ENCODE measurements at places on chromosomes 6 and 20. TPM values are rescaled to one million over a fixed set of nuclear protein-coding genes. Genes with fewer than 3 reads are reported as not detected.

Gene PACRG
- 0.20 TPM for total RNA-seq

Gene NR2E1
- not detected for total RNA-seq

Gene MYT1
- total RNA-seq: not detected

Gene KHDC3L
- total RNA-seq: not detected

Gene SLC9A8
- 30.2 TPM for total RNA-seq

Gene HLA-F
- 600 TPM for total RNA-seq

Gene LAMA2
- total RNA-seq: 0.32 TPM

Gene TCF21
- 0.12 TPM for total RNA-seq

Gene DDO
- total RNA-seq: not detected

Gene PTPRT
- not detected for total RNA-seq

Gene LPA
- total RNA-seq: not detected

Gene CD109
- total RNA-seq: 1.0 TPM

Gene VNN1
- total RNA-seq: not detected

Gene TGM2
- 1.2 TPM for total RNA-seq

Gene SLC25A27
- total RNA-seq: 1.5 TPM

Gene LTA
- total RNA-seq: 12.5 TPM

Gene CNBD2
- total RNA-seq: 13.8 TPM

Gene HINT3
- total RNA-seq: 10.9 TPM

Gene TMC2
- not detected for total RNA-seq

Gene CYP24A1
- total RNA-seq: not detected

Gene DNMT3B
- total RNA-seq: 0.95 TPM

Gene C6orf118
- not detected for total RNA-seq

Gene GSTA2
- not detected for total RNA-seq

Gene SLC44A4
- total RNA-seq: 0.13 TPM

Gene PLEKHG1
- total RNA-seq: 18.4 TPM

Gene LRRN4
- total RNA-seq: not detected

Gene BPIFB2
- total RNA-seq: 0.29 TPM

Gene RCAN2
- 2.5 TPM for total RNA-seq

Gene MEP1A
- total RNA-seq: not detected

Gene MYBL2
- total RNA-seq: 1.6 TPM

Gene NELFCD
- 92.7 TPM for total RNA-seq

Gene R3HDML
- not detected for total RNA-seq

Gene TRIM10
- not detected for total RNA-seq

Gene TMEM244
- total RNA-seq: not detected

Gene PPARD
- total RNA-seq: 39.0 TPM
